ENCODE measurements at places on chromosomes 4 and X.

DNA sequence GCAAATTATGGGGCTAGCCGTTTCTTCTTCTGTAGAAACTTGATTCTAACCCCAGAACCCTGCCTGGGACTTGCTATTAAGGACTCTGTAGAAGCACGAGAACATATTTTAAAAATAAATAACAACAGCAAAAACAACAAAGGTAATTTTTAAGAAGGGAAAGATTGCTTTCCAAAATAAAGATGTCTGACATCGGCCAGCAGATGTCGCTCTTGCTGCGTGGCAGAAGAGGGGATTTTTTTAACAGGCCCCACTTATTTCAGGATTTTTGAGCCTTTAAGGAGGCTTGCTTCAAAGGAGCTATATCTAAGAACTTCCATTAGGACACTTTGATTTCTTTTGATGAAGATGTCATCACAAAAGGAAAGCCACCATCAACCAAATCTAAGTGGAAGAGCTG, 62.8 kb upstream of the EGFL6 start:
- H3K27me3 ChIP-seq, result no peaks in the 10 kb centered on the region
- no peaks in the 10 kb centered on the region for H3K36me3 ChIP-seq
- H3K4me1 ChIP-seq, result peaks cover 4% of the 10 kb centered on the region
- H3K27ac ChIP-seq, result no peak overlapping the region

DNA sequence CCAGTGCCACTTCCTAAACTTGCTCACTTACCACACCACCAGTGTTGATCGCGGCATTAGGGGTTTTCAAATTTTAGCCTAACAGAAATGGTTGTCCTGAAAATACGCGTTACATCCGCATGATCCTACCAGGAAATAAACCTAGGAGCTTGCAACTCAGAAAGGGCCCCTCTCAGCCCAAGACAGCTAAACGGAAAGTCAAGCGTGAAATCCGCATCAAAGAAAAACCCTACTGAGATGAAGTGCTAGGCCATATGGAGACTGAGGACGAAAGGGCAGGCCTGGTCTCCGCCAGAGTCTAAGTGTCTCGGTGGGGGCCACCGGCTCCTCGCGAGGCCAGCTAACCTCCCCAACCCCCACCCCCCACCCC, 626 bp downstream of the YTHDC1 start:
- peak overlapping the region; percentile 98 for H3K27ac ChIP-seq
- DNase-seq, result no peak
- H3K36me3 ChIP-seq, result peaks cover 22% of the 10 kb centered on the region
- H3K27me3 ChIP-seq, result peaks cover 3% of the 10 kb centered on the region

DNA sequence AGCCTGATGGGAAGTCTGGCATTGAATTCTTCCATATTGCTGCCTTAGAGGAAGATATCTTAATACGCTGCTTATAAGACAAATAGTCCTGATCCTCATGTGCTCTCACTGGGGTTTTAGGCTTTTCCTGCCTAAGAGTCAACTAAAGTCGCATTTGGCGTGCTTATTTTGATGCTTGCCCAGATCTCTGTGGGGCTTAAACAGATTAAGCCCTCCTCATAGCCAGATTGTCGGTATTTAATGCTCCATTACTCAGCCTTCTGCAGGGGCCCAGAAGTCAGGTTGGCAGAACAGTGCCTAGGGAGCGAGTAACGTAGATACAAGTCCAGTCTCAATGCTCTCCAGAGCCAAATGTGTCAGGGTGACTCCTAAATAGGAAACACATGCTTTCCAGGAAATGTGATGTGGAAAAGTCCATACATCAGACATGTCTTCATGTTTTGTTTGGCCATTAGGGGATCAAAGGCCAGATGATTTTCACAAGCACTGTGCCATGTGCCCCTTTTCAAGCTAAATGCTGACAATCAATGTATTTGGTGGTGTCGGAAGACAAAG, 262.8 kb downstream of the PRDM5 start:
- H3K27me3 ChIP-seq, result peaks cover 3% of the 10 kb centered on the region
- H3K4me1 ChIP-seq, result peaks cover 5% of the 10 kb centered on the region
- H3K4me3 ChIP-seq, result no peak overlapping the region
- H3K36me3 ChIP-seq, result no peaks in the 10 kb centered on the region
- no peak for DNase-seq

- no peak overlapping the region for H3K27ac ChIP-seq
- no peak for DNase-seq
- no peak overlapping the region for H3K4me3 ChIP-seq
- no peaks in the 10 kb centered on the region for H3K36me3 ChIP-seq
Measured at GRCh38 chr4:8263397-8263796, 6.2 kb upstream of the HTRA3 start.

DNA sequence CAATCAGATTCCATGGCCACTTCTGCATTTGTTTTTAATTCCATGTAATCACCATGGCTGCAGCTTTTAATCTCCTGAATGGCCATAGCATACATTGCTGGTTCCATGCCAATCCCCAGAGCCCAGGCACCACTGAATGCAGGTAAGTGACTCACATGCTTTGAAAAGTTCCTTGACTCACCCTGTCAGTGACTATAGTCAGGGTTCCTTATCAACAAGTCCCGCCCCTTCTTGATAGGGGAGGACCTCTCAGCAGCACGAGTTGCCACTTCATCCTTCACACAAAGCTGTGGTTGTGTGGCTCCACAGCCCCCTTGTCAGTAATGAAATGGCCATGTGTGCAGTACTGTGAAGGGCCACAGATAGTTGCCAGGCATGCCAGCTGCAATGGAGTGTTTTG, 516.6 kb downstream of the PPARGC1A start:
- no peaks in the 10 kb centered on the region for H3K36me3 ChIP-seq
- H3K27me3 ChIP-seq, result no peaks in the 10 kb centered on the region
- no peak overlapping the region for H3K4me3 ChIP-seq
- DNase-seq, result no peak
- H3K27ac ChIP-seq, result no peak overlapping the region
- H3K4me1 ChIP-seq, result no peaks in the 10 kb centered on the region

- no peak overlapping the region for H3K4me3 ChIP-seq
- H3K27ac ChIP-seq, result no peak overlapping the region
- H3K27me3 ChIP-seq, result peaks cover 24% of the 10 kb centered on the region
- DNase-seq, result no peak
- H3K4me1 ChIP-seq, result no peaks in the 10 kb centered on the region
- H3K36me3 ChIP-seq, result no peaks in the 10 kb centered on the region
Measured at GRCh38 chr4:84529169-84529751, 30.2 kb upstream of the NKX6-1 start.

GRCh38 chr4:73417973-73418372, 13.9 kb downstream of the ALB start:
- no peaks in the 10 kb centered on the region for H3K27me3 ChIP-seq
- H3K27ac ChIP-seq, result no peak overlapping the region
- no peak overlapping the region for H3K4me3 ChIP-seq
- H3K36me3 ChIP-seq, result no peaks in the 10 kb centered on the region

DNA sequence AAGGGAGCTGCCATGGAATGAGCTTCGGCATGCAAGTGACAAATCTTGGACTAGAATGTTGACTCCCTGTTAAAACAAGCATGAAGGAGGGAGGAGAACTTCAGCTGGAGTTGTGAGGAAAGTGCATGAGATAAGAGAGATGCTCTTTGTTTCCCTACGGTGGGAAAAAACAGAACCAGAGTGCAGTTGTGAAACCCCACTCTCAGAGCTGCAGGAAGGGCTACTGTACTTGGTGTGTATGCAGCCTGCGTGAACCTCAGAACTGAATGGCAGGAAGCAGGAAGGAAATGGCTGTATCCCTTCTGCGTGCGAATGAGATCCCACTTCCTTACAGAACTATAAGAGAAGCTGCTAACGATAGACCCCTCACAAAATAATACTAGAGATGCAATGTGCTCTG, 57.2 kb downstream of the EGF start:
- peaks cover 9% of the 10 kb centered on the region for H3K4me1 ChIP-seq
- no peak overlapping the region for H3K27ac ChIP-seq
- H3K27me3 ChIP-seq, result peaks cover 10% of the 10 kb centered on the region
- H3K4me3 ChIP-seq, result no peak overlapping the region

- DNase-seq, result no peak
- H3K27ac ChIP-seq, result no peak overlapping the region
- peaks cover 14% of the 10 kb centered on the region for H3K36me3 ChIP-seq
- no peaks in the 10 kb centered on the region for H3K27me3 ChIP-seq
Measured at GRCh38 chrX:30864383-30864785, 24.7 kb downstream of the TAB3 start.

DNA sequence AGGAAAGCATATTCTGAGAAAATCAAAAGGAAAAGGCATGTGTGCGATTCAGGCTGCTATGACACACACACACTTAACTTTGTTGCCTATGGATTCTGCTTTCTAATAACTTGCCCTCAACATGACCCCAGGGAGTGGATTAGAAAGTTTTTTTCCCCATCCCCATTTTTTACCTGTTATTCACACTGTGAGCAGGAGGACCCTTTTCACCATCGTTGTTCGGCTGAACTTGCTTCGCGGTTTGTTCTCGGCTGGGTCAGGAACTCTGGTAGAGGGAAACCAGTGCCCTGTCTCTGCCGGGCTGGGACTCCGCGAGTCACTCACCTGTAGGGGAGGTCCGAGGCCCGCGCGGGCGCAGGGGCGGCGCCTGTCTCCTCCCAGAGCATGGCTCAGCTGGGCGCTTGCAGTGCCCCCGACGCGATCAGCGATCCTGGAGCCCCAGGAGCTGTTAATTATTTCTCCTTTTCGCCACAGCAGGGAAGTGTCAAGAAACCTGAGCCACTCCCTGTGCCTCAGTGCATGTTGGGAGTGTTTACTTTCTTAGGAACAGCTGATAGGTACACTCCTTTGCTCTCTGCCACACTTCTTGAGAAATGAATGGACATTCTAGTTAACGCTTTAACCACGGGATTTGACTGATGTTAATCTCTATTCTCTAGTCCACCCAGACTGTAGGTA, at the start of gene RASSF6:
Gene RASSF6, minus strand, starts transcription at position 322 of the 678 bp plus-strand sequence. CDS start 8,641 bp downstream, outside the sequence.
- peaks cover 4% of the 10 kb centered on the region for H3K4me1 ChIP-seq
- DNase-seq, result peak; percentile 29
- H3K27ac ChIP-seq, result no peak within 1 kb of the TSS
- H3K4me3 ChIP-seq, result peak within 1 kb of the TSS; percentile 54

DNA sequence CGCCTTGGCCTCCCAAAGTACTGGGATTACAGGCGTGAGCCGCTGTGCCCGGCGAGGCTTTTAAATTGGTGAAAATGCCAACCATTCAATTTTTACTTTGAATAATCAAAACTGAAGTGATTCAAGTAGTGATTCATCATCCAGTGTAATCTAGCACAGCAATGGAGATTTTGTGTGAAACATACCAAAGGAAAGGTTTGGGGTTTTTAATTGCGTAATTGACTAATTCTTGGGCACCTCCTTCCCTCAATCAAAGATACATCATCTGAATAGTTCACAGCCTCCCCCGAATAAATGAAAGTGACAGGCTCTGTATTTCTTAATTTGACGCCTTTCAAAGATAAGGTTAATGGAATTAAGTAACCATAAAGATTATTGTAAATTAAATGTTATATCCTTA, 69.0 kb downstream of the DMD start:
- H3K36me3 ChIP-seq, result no peaks in the 10 kb centered on the region
- no peaks in the 10 kb centered on the region for H3K4me1 ChIP-seq
- no peak overlapping the region for H3K27ac ChIP-seq
- DNase-seq, result no peak

DNA sequence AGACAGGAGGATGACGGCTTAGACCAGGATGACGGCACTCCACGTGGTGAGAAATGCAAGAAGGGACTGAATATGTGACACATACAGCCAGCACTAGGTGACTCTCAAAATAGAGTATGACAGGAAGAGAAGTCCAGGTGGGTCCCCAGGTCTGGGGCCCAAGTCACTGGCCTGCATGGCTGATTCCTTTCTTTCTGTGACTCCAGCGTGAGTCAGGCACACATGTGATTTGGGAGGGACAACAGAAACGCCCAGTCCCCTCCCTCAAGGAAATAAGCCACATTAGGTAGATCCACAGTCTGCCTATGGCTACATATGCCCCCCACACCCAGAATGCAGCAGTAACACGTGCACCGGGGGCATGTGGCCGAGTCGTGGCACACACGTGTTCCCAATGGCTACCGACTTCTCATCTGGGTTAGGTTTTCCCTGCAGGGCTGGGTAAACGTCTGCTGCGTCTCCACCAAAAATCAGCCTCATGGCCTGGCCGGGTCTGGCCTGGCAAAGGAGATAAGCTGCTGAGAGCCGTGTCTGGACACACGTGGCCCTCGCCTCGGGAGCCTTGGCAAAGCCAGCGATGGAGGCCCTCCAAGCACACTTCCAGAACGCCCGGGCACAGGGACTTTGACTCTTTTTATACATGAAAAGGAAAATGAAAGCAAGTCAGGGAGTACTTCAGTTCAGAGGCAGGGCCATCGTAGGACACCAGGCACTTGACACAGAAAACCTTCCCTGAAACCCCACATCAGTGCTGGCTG, 19.3 kb downstream of the SEL1L3 start:
- DNase-seq, result no peak
- peaks cover 51% of the 10 kb centered on the region for H3K4me1 ChIP-seq
- peaks cover 14% of the 10 kb centered on the region for H3K36me3 ChIP-seq

DNA sequence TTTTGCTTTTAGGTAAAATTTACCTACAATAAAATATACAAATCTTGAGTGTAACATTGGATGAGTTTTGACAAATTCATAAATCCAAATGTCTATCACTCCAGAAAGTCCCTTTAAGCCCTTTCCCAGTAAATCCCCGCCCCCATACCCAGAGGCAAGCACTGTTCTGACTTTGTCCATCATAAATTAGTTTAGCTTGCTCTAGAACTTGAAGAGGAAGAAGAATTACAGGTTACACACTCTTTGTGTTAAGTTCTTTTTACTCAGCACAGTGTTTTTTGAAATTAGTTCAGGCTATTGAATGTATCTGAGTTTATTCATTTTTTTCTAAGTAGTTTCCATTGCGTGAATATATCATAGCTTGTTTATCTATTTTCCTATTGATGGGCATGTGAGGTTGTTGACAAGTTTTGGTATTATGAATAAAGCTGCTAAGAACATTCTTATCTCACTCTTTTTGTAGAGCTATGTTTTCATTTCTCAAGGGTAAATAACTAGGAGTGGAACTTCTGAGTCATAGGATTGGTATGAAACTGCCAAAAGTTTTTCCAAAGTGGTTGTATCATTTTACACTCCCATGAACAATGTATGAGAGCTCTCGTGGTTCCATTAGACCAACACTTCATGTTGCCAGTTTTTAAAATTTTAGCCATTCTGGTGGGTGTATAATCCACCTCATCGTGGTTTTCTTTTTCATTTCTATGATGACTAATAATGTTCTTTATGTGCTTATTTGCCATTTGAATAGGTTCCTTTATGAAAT, 22.4 kb upstream of the HPSE start:
- no peaks in the 10 kb centered on the region for H3K27me3 ChIP-seq
- no peak for DNase-seq
- H3K27ac ChIP-seq, result peak overlapping the region; percentile 81
- H3K36me3 ChIP-seq, result no peaks in the 10 kb centered on the region

DNA sequence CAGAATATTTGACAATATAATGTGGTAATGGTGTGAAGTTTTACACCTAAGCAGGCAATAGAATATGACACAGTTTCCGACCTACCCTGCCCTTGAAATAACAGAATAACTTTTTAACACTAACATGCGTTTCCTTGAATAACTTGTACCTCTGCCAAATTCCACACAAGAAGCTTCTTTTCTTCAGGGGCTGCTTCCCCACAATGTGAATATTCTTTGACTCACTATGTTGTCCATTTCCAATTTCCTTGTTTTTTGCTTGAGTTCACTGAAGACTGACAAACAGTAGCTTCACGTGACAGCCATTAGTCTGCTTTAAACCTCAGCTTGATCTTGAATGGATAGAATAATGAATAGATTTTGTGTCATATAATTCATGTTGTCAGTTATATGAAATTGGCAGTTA, 14.3 kb downstream of the SHROOM3 start:
- no peak overlapping the region for H3K4me3 ChIP-seq
- no peaks in the 10 kb centered on the region for H3K36me3 ChIP-seq
- H3K27ac ChIP-seq, result no peak overlapping the region
- peaks cover 6% of the 10 kb centered on the region for H3K4me1 ChIP-seq

Data from activated naive CD8-positive, alpha-beta T cell treated with anti-CD3 and anti-CD28 coated beads for 36 hours (primary cell).